NCI-H1694 treated with DMSO at 0.1 percent for 48 hours (cell line): ENCODE measurements at places on chromosomes 5 and 9.

DNA sequence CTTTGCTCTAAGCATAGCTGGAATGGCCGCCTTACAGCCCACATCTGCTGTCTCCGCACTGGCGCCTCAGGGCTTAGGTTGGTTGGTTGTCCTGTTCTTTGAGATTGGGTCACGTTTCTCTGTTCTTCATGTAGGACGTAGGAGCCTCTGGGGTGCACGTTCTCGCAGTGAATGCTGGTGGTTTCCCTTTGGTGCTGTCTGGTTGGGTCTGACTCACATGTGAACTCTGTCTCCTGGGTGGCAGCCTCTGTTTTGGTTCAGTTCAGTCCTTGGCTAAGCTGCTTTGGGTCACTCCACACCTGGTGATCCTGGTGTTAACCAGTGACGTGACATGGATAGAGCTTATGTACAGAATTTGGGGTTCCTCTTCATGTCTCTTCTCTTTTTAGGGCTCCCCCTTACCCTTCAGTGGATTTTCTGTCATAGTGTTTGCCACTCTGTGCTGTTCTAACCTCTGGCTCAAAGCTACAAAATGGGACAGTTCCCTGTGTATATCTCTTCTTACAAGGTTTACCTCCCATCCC lies 12.6 kb upstream of the LPCAT1 start:
- DNase-seq, result no peak

DNA sequence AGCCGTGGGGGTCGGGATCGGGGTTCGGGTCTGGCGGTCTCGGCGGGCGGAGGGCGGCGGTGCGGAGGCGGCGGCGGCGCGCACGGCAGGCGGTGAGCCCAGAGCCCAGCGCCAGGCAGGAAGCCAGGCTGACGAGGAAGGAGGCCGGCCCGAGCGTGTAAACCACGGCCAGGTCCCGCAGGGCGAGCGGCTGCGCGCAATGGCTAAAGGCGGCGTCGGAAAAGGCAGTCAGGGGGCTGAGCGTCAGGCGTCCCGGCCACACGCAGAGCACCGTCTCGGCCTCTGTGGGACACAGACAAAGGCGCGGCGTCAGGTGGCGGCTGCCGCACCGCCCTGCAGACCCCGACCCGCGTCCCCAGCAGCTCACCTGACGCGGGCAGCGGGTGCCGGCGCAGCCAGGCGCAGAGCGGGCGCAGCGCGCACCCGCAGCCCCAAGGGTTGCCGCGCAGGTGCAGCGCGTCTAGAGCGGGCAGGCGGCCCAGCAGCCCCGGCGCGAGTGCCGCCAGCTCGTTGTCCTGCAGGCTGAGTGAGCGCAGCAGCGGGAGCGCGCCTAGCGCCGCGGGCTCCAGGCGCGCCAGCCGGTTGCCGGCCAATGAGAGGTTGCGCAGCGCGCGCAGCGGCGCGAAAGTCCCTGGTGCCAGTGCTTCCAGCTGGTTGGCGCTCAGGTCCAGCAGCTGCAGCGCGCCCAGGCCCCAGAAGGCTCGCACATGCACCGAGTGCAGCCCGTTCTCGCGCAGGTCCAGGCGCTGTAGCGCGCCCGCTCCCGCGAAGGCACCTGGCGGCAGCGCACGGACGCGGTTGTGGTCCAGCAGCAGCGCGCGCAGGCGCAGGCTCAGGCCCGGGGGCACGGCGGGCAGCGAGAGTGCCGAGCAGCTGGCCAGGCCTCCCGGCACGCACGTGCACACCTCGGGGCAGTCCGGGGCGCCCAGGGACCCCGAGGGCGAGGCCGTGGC lies 671 bp downstream of the LRRC26 start:
- DNase-seq, result no peak

DNA sequence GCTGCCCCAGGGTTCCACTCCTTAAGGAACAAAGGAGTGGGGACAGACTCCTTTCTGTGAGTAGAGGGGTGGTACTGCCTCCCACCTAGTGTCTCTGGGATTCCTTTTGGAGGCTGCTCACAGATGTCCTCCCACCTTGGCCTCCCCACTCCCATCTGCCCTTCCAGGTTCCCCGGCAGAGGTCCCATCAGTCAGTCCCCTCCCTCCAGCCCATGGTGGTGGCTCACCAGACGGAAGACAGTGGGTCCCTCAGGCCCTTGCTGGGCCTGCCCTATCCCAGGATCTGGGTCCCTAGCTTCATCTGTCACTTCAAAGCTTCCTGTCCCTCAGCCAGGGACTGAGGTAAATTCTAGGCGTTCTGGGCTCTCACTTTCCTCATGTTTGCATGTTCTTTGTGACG lies 35.6 kb upstream of the NEK6 start:
- DNase-seq, result no peak

GRCh38 chr5:111242606-111243005 lies 18.4 kb downstream of the CAMK4 start:
- DNase-seq, result no peak

- DNase-seq, result no peak
These were observed 7.1 kb downstream of the LCP2 start for GRCh38 chr5:170290498-170290897.

GRCh38 chr9:6827439-6828145 lies 69.8 kb downstream of the KDM4C start:
- DNase-seq, result peak; percentile 55

DNA sequence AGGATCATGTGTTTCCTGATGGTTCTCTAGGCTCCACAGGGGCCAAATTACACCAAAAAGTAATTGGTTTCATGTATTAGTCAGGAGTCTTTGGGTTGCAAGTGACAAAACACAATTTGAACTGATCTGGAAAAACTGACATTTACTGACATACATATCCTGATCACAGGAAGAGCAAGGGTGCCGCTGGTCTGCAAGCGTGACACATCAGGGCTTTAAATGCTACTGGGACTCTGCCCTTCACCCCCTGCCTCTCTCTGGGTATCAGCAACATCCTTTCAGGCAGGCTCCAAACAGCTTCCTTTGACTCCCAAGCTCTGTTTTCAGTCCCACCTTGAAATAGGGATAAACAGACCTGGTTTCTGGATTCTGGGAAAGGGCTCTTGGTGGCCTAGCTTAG lies 197.5 kb downstream of the PALM2AKAP2 start:
- DNase-seq, result no peak

GRCh38 chr5:103456476-103456875 lies 106.1 kb downstream of the NUDT12 start:
- DNase-seq, result no peak

GRCh38 chr9:83266666-83267496 lies 203.9 kb upstream of the RASEF start:
- DNase-seq, result no peak

- DNase-seq, result no peak
These were observed 526.0 kb downstream of the MTRR start for GRCh38 chr5:8394965-8395364.

GRCh38 chr5:33033516-33033915 lies 322.4 kb downstream of the NPR3 start:
- DNase-seq, result no peak

- DNase-seq, result no peak
These were observed 256.6 kb downstream of the FANCC start for GRCh38 chr9:95060916-95061315.

GRCh38 chr5:112902561-112902960 lies 19.5 kb downstream of the REEP5 start:
- no peak for DNase-seq

- DNase-seq, result no peak
These were observed 2.8 kb downstream of the ADGRD2 start for GRCh38 chr9:124452841-124453585.

DNA sequence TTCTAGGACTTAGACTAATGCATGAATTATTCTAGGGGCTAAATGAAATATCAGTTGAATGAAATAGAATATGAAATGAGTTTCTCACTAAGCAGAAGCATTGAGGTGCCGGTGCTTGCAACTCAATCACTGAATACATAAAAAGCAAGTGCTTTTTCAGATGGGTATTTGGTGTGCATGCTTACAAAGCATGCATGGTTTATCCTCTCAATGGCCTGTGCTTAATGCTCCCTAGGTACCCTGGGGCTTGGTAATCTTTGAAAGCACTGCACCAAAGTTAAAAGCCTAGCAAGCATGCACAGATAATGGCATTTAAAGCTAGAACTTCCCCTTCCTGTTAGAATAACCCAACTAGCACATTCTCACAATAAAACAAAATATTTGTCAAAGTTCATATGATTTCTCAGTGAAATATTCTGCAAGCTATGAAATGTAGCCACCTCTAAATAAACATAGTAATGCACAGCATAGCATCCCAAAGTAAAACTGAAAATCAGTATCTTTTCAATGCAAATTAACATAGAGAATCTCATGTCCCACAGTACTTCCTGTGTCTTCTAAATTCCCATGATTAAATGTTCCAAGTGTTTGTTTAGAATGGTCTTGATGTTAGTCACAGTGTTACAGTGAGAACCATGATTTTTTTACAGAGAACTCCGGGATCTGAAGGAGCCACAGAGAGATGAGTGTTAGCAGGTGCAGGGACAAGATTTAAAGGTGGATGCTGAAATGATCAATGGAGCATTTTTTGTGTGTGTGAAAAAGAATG lies 143.4 kb upstream of the CDH6 start:
- DNase-seq, result no peak

- DNase-seq, result no peak
These were observed 1408.3 kb downstream of the EFNA5 start for GRCh38 chr5:106262395-106262794.

DNA sequence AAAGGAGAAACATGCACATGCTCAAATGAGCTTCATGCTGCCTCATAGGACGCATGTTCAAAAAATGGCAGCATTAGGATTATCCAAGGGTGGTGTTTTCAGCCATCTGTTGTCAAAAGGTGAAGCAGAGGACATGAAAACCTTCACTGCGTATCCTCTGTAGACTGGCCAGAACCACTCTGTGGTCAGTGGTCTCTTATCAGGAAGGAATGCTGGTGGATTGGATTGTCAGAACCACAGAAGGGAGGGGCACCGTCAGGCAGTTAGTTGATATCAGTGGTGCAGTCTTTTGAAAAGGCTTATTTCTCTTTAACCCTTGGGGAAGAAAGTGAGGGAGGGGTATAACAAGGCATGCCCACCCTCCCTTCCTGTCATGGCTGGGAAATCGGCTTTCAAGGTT lies 100.1 kb downstream of the FBXL7 start:
- no peak for DNase-seq

- no peak for DNase-seq
These were observed 156.4 kb downstream of the RORB start for GRCh38 chr9:74653410-74654080.

GRCh38 chr9:74570879-74571512 lies 73.9 kb downstream of the RORB start:
- DNase-seq, result no peak

GRCh38 chr5:59792983-59793585 lies 100.4 kb downstream of the PDE4D start:
- DNase-seq, result no peak

GRCh38 chr9:1875921-1876448 lies 139.2 kb upstream of the SMARCA2 start:
- no peak for DNase-seq

GRCh38 chr5:108862211-108862610 lies 114.5 kb downstream of the FER start:
- peak; percentile 38 for DNase-seq

DNA sequence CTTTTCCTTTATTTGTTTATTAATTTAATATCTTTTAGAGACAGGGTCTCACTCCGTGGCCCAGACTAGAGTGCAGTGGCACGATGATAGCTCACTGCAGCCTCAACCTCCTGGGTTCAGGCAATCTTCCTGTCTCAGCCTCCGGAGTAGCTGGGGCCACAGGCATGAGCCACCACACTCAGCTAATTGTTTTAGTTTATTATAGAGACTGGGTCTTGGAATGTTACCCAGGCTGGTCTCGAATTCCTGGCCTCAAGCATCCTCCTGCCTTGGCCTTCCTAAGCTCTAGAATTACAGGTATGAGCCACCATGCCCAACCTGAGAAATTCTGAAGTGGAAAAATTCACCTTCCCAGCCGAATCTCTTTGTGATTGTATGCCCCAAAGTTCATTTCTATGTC lies 139.4 kb upstream of the SLC12A2 start:
- DNase-seq, result no peak

GRCh38 chr5:23763170-23763569 lies 255.8 kb downstream of the PRDM9 start:
- no peak for DNase-seq

GRCh38 chr5:162711244-162711643 lies 643.7 kb downstream of the GABRG2 start:
- DNase-seq, result no peak

DNA sequence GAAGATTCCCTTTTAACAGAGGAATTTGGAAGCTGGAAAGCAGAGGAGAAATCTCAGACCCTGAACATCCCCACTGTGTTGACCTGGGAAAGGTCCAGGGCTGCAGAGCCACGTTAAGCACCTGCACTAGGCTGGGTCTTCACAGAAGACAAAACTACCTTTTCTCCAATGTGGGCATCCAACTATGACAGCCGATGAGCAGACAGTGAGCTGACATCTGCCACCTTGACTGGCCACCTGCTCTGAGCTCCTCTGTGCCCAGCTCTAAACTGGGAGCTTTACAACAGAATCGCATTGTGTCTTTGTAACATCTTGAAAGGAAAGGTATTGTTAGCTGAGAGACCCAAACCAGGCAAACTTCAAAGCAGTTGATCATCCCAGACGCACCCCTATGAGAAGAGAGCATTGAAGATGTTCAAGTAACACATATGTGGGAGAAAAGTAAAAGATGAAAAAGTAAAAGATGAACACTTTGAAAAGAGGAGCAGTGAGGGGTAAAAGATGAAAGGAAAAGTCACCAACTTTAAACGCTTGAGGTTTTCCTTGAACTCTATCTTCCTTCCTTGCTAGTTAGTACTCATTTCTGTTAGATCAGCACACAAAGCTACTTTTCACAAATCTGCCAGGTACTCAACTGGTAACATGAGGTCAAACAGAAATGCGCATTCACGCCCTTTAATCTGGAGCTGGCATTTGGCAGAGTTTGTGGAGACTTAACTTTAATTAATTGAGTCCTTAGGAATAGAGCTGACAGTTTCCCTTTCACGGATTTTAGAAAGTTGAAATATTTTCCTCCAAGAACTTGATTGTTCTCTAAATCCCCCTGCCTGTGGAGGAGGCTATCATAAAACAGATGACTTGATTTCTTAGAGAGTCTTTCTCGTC lies 53.2 kb upstream of the CTXN3 start:
- no peak for DNase-seq

- DNase-seq, result no peak
These were observed 1782.4 kb upstream of the WWC1 start for GRCh38 chr5:166509085-166509484.
